ENCODE measurements at places on chromosomes 4 and X.

- no peak for DNase-seq
These were observed 82.2 kb downstream of the SH3KBP1 start for GRCh38 chrX:19805046-19805690.

DNA sequence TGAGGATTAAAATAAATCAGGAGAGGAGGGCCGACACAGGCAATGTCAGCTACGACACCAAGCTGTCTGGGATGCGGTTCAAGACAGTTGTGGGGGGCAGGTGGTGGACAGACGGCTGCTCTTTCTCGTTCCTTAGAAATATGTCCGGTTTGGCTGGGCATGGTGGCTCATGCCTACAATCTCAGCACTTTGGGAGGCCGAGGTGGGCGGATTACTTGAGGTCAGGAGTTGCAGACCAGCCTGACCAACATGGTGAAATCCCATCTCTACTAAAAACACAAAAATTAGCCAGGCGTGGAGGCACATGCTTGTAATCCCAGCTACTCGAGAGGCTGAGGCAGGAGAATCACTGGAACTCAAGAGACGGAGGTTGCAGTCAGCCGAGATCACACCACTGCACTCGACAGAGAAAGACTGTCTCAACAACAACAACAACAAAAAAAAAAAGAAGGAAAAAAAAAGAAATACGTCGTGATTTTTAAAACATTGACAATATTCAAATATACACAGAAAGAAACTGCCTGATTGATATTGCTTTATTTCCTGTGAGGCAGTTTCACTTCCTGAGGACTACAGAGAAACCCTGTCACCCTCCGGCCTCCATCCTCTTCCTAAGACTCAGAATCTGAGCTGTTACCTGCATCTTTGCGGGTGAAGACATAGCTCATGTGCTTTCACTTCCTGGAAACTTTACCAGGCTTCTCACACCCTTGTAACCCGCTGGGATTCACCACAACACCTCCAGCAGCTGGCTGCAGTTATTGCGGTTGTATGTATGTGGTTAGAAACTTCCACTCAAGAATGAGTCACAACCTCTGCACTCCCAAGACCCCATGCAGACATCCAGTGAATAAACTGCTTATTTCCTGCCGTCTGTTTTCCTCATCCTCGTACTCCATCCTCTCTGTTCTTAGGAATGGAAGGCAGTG lies 63.8 kb upstream of the STS start:
- peak; percentile 38 for DNase-seq

DNA sequence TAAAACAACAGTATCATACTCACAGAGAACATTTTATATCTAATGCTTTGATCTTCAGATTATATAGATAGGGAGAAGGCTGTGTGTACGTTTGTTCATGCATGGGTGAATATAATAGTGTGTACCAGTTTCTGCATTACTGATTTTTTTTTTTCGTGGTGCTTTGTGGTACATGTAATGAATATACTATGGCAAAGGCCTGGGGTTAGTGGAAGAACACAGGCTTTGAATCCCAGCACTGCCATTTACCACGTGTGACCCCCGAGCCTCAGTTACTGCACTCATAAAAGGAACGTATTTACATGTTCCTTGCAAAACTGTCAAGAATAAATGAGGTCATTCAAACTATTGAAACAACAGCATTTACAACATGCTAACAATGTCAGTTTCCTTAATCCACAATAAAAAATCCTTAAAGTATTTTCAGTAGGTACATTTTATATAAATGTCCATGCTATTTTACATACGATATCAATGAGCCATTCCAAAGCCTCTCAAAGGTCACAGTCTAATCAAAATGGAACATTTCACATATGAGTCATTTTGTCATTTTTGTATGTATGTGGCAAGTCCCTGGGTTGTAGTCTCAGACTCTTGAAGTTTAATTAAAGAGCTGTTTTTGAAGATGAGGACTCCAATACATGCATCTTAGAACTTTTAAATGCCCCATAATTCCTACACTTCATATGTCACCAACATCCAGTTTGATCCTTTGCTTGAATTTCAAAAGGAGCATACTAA lies 242.8 kb downstream of the PPP3CA start:
- DNase-seq: no peak

DNA sequence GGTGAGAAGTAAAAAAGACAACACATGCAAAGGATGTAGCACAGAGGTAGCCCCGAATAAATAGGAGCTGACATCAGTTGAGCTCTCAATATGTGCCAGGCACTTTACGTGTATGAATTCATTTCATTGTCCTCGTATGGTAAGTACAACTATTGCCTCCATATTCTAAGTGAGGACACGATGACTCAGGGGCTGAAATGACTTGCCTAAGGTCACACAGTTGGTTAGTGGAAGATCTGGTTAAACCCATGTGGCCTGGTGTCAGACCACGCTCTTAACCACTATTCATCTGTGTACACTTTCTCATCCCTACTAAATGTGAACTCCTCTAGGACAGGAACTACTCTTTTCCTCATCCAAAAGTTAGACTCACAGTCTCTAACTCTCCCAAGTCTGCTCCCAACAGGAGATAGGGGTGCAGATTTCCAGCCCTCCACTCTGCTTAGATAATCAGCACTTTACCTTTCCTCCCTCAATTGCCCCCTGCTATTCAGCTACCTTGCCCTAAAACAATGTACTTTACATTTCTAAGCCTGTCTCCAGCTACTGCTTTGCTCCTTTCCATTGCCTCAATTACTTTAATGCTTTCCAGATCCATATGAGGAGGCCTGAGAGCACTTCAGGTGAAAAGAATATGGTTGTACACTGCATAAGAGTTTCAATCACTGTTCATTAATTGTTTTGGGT lies 58.8 kb upstream of the LHFPL1 start:
- no peak for DNase-seq

DNA sequence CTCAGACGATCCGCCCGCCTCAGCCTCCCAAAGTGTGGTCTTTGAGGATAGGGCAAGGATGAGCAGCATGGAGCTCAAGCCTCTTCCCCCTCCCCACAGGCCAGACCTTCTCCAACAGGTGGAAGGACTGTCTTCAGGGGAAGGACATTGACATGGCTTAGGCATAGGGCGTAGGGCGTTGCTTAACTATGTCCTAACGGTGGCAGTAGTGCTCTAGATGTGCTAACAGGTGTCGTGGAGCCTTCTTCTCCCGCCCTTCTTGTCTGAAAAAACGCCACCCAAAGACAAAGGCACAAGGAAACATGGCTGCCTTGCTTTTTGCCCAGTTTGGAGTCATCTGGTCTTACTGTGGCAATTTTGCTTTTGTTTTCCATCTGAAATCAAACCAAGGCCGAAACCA lies 219.8 kb downstream of the OR13H1 start:
- peak; percentile 89 for DNase-seq

DNA sequence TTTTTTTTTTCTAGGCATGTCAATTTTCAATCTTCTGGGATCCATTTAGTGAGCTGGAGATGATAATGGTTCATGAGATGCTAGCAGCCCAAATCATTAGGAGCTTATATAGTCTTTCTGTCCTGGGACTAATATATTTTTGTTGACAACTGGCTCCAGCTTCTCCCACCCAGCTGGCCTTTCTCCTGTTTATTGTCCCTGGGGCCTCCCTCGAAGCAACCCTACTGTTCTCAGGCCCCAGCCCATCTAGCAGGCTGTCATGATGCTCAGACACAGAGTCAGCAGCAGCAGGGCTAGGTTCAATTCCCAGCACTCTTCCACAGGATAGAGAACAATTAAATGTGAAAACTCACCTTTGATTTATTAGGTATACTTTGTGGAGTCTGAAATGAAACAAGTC lies 127.6 kb upstream of the MID1 start:
- no peak for DNase-seq

DNA sequence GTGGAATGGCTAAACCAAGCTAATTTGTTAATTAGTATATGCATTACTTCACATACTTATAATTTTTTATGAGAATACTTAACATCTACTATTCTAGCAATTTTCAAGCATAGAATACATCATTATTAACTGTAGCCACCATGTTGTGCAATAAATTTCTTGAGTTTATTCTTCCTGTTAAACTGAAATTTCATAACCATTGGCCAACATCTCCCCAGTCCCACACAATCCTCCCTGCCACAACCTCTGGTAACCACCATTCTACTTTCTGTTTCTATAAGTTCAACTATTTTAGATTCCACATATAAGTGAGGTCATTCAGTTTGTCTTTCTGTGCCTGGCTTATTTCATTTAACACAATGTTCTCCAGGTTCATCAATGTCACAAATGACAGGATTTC lies 208.5 kb downstream of the PPP4R3C start:
- no peak for DNase-seq

DNA sequence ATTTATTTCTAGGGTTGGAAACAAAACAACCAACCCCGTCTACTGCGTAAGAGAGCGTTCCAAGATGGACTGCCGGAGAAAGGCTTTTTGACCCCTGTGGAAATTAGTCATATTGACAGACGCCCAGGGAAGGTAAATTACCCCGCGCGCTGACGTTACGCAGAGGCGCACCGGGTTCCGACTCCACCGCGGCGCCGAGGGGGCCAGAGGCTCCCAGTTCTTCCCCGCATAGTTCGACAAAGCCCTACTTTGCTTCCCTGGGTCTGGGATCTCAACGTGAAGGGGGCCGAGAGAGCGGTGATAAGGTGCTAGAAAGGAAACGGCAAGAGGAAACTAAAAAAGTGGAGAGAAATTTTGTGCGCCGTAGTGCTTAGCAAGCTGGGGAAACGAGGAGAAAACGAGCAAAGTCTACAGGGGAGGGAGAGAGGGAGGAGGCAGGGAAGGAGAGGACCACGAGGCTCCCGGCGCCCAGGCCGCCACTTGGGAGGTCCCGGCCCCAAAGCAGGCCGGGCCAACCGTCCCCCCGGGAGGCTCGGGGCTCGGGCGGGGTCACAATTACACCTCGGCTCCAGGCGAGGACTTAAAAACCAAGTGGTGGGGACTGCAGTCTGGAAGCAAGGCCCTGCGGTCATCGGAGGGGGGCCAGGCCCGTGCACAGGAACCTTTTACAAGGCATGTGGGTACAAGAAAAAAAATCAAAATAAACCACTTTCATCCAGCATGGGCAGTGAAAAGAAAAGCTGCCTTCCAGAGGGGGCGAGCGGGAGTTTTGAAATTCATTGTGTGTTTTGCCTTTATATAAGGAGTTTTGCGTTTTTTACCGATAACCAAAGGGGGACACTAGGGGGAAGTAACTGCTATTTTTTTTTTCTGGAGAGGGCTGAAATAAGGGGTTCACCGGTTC lies 13.2 kb downstream of the HAND2 start:
- DNase-seq: no peak

GRCh38 chr4:82667761-82668480 lies 106.1 kb upstream of the TMEM150C start:
- DNase-seq: no peak

DNA sequence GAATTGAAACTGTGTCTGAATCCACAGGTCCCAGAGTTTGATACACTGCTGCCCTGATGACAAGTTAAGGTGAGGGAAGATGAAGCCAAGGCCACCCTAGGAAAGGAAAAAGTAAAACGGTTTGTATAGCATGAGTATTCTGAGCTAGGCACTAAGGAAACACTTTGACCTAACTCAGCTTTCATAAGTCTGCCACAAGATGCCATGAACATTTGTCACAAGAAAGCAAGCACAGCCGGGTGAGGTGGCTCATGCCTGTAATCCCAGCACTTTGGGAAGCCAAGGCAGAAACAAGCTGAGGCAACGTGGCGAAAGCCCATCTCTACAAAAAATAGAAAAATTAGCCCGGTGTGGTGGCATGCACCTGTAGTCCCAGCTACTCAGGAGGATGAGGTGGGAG lies 34.2 kb downstream of the ELOVL6 start:
- DNase-seq: no peak

DNA sequence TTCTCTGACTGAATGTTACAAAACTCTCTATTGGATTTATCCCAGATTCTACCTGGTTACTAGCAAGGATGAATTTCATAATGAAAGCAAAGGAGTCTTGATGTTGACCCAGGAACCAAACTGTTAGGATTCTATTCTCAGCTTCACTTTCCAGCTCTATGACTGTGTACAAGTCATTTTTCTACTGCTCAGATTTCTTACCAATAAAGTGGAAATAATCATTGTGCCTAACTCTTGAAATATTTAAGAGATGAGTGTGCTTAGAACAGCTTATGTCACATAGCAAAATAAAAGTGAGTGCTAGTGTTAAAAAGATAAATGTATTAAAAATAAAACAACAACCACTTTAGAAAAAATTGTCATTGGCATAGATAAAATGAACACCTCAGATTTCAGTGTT lies 45.6 kb downstream of the EPHA5 start:
- no peak for DNase-seq

GRCh38 chrX:68762766-68763165 lies 66.1 kb upstream of the EFNB1 start:
- no peak for DNase-seq

DNA sequence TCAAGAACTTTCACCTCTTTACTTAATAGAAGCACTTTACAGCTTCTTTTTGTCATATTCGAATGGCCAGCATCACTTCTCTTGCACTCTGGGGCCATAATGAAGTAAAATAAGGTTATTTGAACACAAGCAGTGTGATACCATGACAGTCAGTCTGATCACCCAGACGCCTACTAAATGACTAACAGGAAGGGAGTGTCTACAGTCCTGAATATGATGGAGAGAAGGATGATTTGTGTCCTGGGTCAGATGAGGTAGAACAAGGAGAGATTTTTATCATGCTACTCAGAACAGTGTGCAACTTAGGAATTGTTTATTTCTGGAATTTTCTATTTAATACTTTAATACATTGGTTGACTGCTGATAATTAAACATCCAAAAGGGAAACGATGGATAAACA lies 284.2 kb upstream of the F9 start:
- no peak for DNase-seq

DNA sequence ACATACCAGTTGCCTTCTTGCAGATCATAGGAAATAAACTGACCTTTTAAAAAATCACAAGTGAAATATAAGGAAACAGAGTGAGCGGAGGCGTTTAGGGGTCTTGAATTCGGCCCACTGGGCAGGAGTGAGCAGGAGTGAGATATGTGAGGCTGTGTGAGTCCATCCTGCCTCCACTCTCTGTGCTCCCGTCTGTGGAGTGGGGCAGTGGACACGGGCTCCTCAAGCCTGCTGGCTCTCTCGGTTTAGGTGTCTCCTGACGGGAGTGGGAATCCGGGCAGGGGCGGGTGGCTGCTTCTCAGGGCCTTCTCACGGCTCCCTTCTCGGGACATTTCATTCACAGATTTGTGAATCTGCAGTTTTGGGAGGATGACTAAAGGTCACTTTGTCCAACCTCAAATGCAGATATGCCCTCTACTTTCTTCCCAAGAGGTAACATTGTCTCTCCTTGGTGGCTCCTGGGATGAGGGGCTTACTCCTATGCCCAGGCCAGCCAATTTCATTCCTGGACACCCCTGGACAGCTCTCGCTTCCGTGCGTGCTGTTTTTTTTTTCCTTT lies 27.6 kb downstream of the CYTL1 start:
- DNase-seq: no peak

GRCh38 chrX:120144178-120144844 lies 14.1 kb upstream of the RHOXF2 start:
- no peak for DNase-seq

- no peak for DNase-seq
These were observed 38.8 kb downstream of the BTC start for GRCh38 chr4:74755486-74755885.

- DNase-seq: peak; percentile 70
These were observed 1.8 kb upstream of the HSD17B10 start for GRCh38 chrX:53435997-53436396.

GRCh38 chrX:65688403-65688871 lies 21.0 kb downstream of the MSN start:
- DNase-seq: no peak
